Stimulated activated CD8-positive, alpha-beta memory T cell treated with anti-CD3 and anti-CD28 coated beads, Interleukin-7, amount 100 ng/mL, for 4 hours (primary cell): ENCODE measurements at places on chromosomes 6 and 20.

GRCh38 chr6:158032354-158032733 is 50.7 kb downstream of the SYNJ2 start:
- no peak for DNase-seq

DNA sequence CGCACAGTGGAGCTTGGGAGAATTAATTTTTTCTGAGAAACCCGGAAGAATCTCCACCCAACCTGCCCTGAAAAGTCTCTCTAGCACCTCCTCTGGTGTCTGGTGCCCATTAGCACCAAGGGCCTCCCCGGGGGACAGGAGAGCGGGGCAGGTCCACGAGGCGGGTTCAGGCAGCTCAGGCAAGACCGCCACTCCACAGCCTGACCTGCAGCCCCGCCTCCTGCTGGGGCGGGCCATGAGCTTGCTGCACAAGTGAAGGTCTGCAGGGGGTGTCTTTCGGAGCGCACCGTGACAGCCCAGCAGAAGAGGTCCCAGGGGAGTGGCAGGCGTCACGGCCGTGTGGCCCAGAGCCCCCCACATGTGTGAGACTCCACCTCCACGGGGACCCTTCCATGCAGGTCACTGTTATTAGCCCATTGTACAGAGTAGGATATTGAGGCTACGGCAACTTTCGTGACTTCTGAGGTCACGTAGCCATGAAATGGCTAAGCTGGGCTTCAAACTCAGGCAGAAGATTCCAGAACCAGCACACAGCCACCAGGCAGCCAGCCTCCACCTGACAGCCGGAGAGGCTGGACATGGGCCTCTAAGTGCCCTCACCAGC is 63.9 kb upstream of the SLCO4A1 start:
- DNase-seq = no peak

DNA sequence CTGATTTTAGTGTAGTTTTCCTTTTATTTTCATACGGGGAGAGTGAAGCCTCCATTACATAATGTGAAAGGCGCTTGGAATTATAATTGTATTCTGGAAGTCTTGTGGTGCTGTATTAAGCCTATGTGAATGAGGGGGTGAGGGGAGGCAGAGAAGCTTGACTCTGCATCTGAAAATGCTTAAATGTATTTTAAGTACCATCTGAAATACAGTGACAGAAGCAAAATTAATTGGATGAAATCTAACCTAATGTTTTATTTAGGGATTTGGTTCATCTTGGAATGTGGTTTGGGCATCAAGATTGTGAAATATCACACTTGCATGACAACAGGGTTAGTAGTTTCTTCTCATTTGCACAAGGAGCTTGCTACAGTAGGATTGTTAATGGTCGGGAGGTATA is 41.2 kb downstream of the TMEM200A start:
- DNase-seq = no peak

DNA sequence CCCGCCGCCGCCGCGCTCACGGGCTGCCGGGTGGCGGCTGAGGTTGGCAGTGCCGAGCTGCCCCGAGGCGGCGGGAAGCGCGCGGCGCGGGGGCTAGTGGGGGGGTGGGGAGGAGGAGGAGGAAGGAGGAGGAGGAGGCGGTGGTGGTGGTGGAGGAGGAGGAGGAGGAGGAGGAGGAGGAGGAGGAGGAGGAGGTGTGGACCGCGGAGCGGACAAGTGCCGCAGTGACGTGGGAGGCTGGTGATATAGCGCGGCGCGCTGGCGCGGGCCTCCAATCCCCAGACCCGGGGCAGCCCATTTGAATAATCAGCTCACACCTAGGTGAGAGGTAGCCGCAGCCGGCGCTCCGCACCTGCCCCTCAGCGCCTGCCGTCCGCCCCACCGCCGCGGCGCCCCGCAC is at the start of gene FOXA2:
TSS of gene FOXA2 (minus strand) at position 51 of the 400 bp plus-strand sequence. CDS start 294 bp downstream, outside the sequence.
- DNase-seq = no peak
